ENCODE measurements at places on chromosomes 12 and 14.

DNA sequence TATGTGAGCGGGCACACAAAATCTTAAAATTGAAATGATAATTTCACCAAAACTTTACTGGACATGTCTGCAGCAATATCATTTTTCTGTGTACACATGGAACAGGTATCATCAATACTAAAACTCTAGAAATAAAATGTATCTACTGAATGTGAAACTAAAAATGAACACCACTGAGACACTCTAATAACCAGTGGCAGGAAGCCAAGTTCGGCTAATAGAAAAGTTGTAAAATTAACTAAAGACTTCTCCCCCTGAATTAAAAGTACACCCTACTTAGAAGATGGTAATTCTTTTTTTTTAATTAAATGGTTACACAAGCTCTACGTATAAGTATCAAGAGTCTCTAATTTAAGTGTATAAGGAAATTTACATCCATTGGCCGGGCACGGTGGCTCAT lies 227.2 kb downstream of the MED13L start:
- DNase-seq = peak; percentile 43

- DNase-seq = no peak
Measured at GRCh38 chr14:21308132-21308478, 28.2 kb downstream of the RPGRIP1 start.

- no peak for DNase-seq
Measured at GRCh38 chr12:2624543-2625288, 170.1 kb upstream of the FKBP4 start.

DNA sequence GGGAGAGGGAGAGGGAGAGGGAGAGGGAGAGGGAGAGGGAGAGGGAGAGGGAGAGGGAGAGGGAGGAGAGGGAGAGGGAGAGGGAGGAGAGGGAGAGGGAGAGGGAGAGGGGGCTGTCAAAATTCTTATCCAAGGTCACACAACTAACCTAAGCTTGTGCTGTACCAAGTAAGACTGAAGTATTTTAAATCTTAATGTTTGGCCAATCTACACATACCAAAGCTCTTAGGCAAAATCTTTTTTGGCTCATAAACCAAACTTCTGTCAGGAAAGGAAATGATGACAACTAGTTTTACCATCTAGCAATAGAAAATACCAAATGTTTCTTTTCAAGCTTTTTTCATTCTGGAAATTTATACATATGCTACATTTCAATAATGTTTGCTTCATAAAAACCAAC lies 33.8 kb downstream of the CCDC38 start:
- DNase-seq = no peak

- peak; percentile 18 for DNase-seq
Measured at GRCh38 chr12:76346798-76347420, 1.3 kb downstream of the BBS10 start.

DNA sequence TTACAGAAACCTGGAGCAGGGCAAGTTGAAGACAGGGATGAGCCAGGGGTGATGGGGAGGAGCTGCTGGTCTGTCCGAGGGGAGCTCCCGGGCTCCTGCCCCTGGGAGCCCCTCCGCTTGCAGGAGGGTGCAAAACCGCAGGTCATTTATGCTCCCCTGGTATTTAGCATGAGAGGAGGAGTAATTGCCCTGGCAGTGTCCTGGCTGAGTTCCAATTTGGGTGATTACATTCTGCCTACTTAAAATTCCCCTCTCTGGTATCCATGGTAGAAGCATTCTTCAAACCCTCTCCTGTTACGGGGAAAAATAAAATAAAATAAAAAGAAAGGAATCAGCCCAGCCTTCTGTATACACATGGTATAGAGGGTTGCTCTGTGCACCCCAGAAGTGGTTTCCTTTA lies 61.7 kb upstream of the VRK1 start:
- DNase-seq = peak; percentile 89

DNA sequence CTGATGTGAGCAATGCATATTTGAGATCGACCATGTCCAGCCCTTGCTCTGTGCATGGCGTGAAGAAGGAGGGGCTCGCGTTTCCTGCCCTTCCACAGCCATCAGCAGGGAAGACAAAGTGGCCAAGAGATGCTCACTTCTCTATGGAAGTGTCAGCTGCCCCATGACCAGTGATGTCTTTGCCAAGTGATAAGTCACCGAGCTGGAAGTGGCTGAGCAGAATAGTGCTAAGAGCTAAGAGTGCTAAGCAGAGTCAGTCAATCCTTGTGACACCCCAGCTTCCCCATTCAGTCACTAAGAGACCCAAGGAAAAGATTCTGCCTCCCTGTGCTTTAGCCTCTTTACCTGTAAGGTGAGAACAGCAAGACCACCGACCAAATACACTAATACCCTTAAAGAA lies 50.5 kb upstream of the CEP83 start:
- DNase-seq = no peak

GRCh38 chr12:96861656-96862055 lies 45.4 kb upstream of the NEDD1 start:
- DNase-seq = no peak

DNA sequence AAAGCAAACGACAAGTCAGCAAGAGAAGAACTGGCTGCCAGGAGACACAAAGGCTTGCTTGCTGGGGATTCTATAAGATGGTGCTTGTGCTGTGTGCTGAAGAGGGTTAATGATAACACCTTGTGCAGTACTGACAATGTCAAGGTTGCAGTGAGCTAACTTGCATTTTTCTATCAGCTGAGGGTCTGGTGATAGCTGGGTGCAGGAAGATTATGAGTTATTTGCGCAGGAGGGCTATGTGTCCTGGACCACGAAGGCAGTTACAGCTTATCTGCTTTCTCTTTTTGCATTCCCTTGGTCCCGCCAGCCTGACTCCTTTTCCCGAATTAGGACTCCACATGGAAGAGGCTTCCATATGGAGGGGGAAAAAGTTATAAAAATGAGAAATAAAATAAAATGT lies 42.4 kb downstream of the R3HDM2 start:
- DNase-seq = no peak

DNA sequence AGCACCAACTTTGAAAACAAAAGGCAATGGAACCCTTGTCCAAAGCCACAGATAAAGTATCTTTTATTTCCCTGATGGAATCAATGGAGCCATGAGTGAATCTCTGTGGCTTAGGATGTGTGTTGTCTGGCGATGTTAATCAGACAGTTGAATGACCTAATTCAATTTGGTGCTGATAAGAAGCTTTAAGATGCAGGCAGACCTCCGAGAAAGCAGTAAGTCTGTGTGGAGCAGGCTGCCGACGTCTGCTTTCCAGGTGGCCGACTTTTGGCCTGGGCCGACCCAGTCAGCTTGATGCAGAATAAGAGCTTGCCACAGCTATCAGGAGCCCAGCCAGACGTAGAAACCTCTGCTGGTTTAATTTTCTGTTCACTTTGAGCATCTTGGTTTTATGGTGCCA lies 21.1 kb upstream of the TMEM132C start:
- no peak for DNase-seq

GRCh38 chr14:47715330-47715729 lies 39.9 kb upstream of the MDGA2 start:
- DNase-seq = no peak

DNA sequence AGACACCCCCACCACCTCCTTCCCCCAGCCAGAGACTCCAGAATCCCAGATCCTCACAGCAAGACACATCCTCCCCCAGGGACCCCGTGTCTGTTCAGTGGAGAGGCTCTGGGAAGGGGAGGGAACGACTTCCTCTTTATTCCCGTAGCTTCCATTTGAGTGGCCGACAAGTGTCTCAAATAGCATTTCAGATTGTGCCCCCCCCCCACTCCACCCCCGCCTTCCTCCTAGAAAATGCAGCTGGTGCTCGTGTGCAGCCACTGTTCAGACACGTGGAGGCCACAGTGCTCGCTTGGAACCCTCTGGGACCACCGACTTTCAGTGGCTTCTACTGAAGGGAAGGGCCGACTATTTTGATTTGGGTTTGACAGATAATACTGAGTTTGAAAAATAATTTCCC lies 14.3 kb downstream of the PPP2R5C start:
- DNase-seq = no peak

DNA sequence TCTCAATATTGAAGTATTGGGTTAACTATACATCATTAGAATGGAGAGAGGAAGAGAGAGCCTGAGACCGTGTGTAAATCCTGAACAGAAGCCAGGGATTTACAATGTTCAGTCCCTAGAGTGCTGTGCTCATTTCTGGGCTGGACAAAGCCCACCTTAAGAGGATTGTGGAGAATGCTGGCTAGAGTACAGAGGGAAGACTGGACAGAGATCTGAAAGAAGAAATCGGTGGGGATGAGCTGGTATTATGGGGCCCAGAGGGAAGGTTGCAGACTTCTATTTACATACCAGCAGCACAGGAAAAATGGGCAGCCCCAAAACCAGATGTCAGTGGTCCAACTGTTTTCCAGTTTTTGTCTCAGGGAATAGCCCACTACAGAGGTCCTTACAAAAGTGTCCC lies 42.3 kb downstream of the RTN1 start:
- DNase-seq = no peak

DNA sequence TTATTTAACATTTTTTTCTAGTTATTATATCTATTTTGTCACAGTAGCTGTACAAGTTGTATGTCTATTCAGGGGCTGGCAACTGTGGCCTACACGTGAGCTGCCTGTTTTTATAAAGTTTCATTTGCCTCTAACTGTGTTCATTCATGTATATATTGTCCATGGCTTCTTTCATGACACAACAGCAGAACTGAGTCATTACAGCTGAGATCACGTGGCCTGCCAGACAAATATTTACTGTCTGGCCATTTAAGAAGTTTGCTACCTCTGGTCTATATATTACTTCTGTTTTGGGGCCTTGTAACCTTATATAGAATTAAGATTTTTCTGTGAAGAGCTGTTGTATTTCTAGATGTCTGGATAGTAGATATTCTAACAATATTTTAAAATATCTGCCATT lies 37.9 kb downstream of the KIAA0586 start:
- DNase-seq = no peak
